Sigmoid colon (tissue), 7 donors: ENCODE measurements at places on chromosomes 16 and 17. TPM values are rescaled to one million over a fixed set of nuclear protein-coding genes. Genes with fewer than 3 reads are reported as not detected.

DNA sequence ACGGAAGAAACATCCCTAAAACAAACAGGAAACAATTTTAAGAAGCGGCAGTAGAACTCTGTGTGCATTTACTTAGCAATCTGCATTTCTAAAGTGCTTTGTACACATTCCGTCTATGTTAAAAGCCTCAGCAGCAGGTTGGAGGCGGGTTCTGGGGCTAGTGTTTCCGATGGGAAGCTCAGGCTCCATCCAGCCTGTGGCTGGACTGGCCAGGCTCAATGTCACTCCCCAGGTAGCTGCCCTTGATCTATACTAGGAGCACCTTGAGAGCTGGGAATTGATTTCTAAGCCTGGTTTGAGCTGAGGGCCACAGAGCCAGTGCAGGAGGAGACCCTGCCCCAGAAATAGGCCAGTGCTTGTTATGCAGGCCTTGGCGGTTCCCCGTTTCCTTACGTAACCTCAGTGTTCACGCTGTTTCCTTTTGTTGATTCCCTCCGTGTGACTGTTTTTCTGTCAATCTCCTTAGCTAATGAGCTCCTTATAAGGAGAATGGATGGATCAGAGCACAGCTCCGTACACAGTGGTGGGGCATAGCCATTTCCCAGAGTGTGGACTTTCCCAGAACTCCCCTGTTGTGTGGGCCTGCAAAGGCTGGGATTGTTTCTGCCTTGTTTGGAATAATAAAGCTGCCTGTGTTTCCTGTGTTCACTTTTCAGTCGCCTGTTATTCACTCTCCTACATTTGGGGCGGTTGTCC lies 21.4 kb downstream of the ADORA2B start:
- H3K27ac ChIP-seq = no peak overlapping the region
- H3K4me1 ChIP-seq = peaks cover 5% of the 10 kb centered on the region
- no peak overlapping the region for H3K4me3 ChIP-seq
- no peaks in the 10 kb centered on the region for H3K27me3 ChIP-seq

DNA sequence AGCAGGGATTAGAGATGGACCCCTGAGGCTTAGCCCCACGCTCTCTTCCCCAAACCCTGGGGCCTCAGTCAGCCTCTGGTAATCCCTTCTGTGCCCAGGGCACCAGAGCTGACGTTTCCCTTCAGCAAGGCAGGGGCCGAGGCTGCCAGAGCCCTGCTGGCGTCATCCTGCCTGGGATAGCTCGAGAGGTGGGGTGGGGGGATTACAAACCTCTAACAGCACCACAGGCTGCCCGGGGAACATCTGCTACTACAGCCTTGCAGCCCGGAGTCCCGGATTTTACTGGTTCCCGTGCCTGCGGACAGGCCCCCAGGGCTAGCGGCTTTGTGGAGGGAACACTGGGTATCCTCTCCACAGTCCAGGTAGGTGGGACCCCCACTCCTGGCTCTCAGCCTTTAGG lies at the start of gene AANAT:
Gene AANAT, plus strand, starts transcription at position 238 of the 400 bp plus-strand sequence. CDS start 1,144 bp downstream, outside the sequence.
- H3K27ac ChIP-seq = no peak within 1 kb of the TSS
- H3K27me3 ChIP-seq = no peaks in the 10 kb centered on the region
- H3K4me3 ChIP-seq = no peak within 1 kb of the TSS
- DNase-seq = no peak
- H3K36me3 ChIP-seq = no peaks in the 10 kb centered on the region

ZNF205 gene
- 10.9 TPM for polyA plus RNA-seq

- peak overlapping the region; percentile 93 for H3K4me3 ChIP-seq
- peak overlapping the region; percentile 79 for H3K27ac ChIP-seq
- H3K36me3 ChIP-seq = no peaks in the 10 kb centered on the region
- peaks cover 25% of the 10 kb centered on the region for H3K4me1 ChIP-seq
- DNase-seq = peak; percentile 78
- no peaks in the 10 kb centered on the region for H3K27me3 ChIP-seq
Observed at GRCh38 chr17:80220736-80221215, 549 bp downstream of the SLC26A11 start.

DNA sequence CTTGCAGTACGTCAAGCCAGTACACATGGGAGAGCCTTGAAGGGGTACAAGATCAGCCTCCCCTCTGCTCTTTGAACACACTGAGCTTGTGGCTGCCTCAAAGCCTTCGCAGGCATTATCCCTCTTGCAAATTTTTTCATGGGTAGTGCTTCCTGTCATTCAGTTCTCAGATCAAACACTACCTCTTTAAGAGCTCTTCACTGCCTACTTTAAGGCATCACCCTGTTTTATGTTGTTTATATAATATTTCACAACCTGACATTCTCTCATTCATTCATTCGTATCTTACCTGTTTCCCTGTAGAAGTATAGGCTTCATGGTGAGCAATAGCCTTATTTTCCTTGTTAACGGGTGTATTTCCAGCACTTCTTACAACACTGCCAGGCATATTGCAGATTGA lies 269.1 kb downstream of the CDH13 start:
- H3K4me3 ChIP-seq = no peak overlapping the region
- H3K4me1 ChIP-seq = no peaks in the 10 kb centered on the region
- H3K27ac ChIP-seq = no peak overlapping the region
- no peaks in the 10 kb centered on the region for H3K27me3 ChIP-seq

RASL10B gene
- polyA plus RNA-seq = not detected

DNA sequence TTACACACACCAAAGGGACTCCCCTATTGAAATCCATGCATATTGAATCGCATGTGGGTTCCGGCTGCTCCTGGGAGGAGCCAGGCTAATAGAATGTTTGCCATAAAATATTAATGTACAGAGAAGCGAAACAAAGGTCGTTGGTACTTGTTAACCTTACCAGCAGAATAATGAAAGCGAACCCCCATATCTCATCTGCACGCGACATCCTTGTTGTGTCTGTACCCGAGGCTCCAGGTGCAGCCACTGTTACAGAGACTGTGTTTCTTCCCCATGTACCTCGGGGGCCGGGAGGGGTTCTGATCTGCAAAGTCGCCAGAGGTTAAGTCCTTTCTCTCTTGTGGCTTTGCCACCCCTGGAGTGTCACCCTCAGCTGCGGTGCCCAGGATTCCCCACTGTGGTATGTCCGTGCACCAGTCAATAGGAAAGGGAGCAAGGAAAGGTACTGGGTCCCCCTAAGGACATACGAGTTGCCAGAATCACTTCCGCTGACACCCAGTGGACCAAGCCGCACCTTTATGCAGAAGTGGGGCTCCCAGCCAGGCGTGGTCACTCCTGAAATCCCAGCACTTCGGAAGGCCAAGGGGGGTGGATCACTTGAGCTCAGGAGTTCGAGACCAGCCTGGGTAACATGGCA lies 2.2 kb downstream of the GAA start:
- H3K27me3 ChIP-seq = no peaks in the 10 kb centered on the region
- no peak overlapping the region for H3K27ac ChIP-seq
- no peaks in the 10 kb centered on the region for H3K36me3 ChIP-seq

DNA sequence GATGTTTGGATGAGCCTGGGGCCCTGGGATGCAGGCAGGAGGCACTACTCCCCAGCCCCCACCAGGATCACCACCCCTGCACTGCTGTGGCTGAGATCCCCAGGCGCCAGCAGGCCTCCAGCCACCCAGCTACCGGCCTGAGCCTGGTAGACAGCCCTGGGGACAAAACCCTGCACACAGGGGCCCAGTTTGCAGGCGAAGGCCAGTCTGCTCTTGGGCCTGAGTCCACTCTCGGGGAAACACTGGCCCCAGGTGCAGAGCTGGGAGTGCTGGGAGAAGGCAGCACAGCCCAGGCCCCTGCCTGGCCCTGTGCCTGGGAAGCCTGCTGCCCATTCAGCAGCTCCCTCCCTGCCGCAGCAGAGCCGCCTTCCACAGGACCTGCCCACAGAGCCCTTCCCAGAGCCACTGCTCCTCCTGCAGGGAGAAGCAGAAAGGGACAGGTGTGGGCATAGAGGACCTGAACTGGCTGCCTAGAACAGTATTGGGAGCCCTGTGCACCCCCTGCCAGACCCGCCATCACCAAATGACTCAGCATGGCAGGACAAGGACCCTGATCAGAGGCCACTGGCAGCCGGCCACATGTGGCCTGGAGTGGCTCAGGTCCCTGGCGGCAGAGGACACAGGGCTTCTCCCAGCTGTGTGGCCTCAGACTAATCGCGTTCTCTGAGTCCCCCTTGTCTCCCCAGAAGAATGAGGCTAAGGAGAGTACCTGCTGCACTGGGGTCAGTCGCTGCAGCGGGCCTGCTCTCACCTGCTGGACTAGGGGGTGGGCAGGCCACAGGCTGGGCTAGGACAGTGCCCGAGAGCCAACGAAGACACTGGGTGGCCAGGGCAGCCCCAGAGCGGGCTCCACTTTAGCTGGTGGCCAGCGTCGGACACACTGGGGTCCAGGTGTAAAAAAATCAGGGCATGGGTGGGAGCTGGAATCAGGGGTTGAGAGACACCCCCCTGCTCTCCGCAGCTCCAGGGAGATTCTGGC lies 10.7 kb downstream of the MSRB1 start:
- H3K4me3 ChIP-seq = no peak overlapping the region
- H3K27ac ChIP-seq = no peak overlapping the region
- peaks cover 8% of the 10 kb centered on the region for H3K4me1 ChIP-seq
- peaks cover 14% of the 10 kb centered on the region for H3K27me3 ChIP-seq
- H3K36me3 ChIP-seq = no peaks in the 10 kb centered on the region

- H3K27me3 ChIP-seq = no peaks in the 10 kb centered on the region
- no peak for DNase-seq
- no peaks in the 10 kb centered on the region for H3K4me1 ChIP-seq
- no peak overlapping the region for H3K27ac ChIP-seq
- no peak overlapping the region for H3K4me3 ChIP-seq
- H3K36me3 ChIP-seq = no peaks in the 10 kb centered on the region
Observed at GRCh38 chr17:62876673-62877405, 68.7 kb upstream of the MARCHF10 start.

DNA sequence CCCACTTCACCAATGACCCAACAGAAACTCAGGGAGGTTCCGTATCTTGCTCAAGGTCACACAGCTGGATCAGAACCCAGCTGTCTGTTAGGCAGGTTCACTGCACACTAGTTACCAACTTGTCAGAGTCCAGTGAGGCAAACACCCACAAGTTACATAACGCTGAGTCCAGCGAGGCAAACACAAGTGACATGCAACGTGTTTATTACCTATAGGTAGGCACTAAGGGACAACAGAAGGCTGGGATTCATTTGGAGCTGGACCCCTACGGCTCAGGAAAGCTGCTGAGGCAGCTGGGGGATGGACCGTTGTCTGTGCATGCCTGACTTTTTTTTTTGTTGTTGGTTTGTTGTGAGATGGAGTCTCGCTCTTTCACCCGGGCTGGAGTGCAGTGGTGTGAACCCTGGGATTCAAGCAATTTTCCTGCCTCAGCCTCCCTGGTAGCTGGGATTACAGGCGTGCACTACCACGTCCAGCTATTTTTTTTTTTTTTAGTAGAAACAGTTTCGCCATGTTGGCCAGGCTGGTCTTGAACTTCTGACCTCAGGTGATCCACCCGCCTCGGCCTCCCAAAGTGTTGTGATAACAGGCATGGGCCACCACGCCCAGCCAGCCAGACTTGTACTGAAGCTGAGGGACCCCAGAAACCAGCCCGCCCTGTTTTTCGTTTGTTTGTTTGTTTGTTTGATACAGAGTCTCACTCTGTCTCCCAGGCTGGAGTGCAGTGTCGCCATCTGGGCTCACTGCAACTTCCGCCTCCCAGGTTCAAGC lies 1.9 kb upstream of the RSAD1 start:
- no peak overlapping the region for H3K4me3 ChIP-seq
- H3K4me1 ChIP-seq = peaks cover 8% of the 10 kb centered on the region
- no peak overlapping the region for H3K27ac ChIP-seq
- no peak for DNase-seq
- no peaks in the 10 kb centered on the region for H3K27me3 ChIP-seq
